ENCODE measurements at places on chromosomes 16 and 17. TPM values are rescaled to one million over a fixed set of nuclear protein-coding genes. Genes with fewer than 3 reads are reported as not detected.

GRCh38 chr17:79212149-79213087 is 137.8 kb downstream of the ENGASE start:
- H3K36me3 ChIP-seq = no peaks in the 10 kb centered on the region

Gene UNC13D
- total RNA-seq = 110 TPM

Gene GNAO1
- total RNA-seq = 7.3 TPM

- H3K4me3 ChIP-seq = peak overlapping the region; percentile 85
- H3K27ac ChIP-seq = peak overlapping the region; percentile 78
- no peak for DNase-seq
- peaks cover 21% of the 10 kb centered on the region for H3K36me3 ChIP-seq
Observed at GRCh38 chr16:30094541-30095165, 1.4 kb downstream of the YPEL3 start.

GRCh38 chr16:14505846-14506245 is 124.2 kb downstream of the PARN start:
- DNase-seq = no peak
- no peak overlapping the region for H3K27ac ChIP-seq
- no peaks in the 10 kb centered on the region for H3K36me3 ChIP-seq
- no peaks in the 10 kb centered on the region for H3K4me1 ChIP-seq
- no peaks in the 10 kb centered on the region for H3K27me3 ChIP-seq

Gene HOXB4
- total RNA-seq = 0.17 TPM

Gene PYCARD
- 8.5 TPM for total RNA-seq

GRCh38 chr17:81064678-81065475 is 29.9 kb downstream of the BAIAP2 start:
- no peak for DNase-seq
- H3K36me3 ChIP-seq = no peaks in the 10 kb centered on the region
- H3K4me1 ChIP-seq = peaks cover 7% of the 10 kb centered on the region
- H3K27me3 ChIP-seq = no peaks in the 10 kb centered on the region
- H3K27ac ChIP-seq = no peak overlapping the region

Data from CD4-positive, alpha-beta T cell (primary cell).